Lower lobe of right lung (tissue), 2 donors: ENCODE measurements at places on chromosomes 11 and 22. TPM values are rescaled to one million over a fixed set of nuclear protein-coding genes. Genes with fewer than 3 reads are reported as not detected.

DNA sequence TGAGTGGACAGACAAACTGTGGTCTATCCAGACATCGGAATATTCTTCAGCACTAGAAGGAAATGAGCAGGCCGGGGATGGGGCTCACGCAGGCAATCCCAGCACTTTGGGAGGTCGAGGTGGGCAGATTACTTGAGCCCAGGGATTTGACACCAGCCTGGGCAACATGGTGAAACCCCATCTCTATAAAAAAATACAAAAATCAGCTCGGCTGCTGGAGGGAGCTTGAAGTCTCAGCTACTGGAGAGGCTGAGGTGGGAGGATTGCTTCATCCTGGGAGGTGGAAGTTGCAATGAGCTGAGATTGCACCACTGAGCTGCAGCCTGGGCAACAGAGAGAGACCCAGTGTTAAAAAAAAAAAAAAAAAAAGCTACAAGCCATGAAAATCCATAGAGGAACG is 8.0 kb upstream of the CTSD start:
- peak; percentile 70 for DNase-seq

DNA sequence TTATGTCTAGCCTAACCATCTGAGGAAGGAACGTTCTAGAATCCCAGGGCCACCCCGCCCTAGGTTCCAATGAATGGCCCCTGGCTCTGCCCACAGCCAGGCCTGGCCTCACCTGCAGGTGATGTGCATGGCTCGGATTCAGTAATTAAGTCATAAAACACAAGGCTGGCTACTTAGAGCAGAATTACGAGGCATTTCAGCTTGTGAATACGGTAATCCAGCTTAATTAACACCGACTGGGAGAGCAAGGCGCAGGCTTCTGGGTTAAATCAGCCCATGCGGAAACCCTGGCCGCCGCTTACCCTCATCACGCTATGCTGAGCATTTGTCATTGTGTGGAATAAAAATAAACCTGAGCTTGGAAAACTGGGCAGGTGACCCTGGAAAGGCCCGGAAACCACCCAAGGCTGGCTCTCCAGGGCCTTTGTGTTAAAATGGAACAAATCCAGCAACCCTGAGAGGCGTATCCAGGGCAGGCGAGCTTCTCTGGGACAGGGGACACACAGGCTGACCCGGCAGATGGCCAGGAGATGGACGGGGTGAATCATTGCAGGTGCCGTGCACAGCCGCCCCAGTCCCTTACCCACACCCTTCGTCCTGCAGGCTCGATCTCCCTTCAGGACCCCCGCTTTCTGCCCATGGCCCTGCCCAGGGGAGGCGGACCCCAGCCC is 220.2 kb downstream of the CTTN start:
- DNase-seq: no peak

GRCh38 chr11:12542186-12542935 is 131.9 kb upstream of the TEAD1 start:
- DNase-seq: no peak

DNA sequence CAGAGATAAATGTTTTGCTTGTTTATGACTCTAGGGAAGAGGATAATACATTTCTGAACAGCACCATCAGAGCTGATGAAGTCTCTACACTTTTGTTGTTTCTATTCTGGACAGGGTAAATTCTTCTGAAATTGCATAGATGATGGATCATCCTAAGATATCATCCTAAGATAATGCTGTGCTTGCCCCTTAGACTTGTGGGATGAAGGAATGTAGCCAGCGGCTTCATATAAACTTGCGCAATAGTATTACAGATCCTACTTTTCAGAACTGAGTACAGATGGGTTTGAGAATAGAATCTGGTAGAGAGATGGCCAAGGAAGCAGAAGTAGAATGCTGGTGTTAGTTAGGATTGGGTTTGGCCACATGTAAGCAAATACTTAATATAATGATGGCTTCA is 61.0 kb downstream of the NCAM1 start:
- no peak for DNase-seq

DNA sequence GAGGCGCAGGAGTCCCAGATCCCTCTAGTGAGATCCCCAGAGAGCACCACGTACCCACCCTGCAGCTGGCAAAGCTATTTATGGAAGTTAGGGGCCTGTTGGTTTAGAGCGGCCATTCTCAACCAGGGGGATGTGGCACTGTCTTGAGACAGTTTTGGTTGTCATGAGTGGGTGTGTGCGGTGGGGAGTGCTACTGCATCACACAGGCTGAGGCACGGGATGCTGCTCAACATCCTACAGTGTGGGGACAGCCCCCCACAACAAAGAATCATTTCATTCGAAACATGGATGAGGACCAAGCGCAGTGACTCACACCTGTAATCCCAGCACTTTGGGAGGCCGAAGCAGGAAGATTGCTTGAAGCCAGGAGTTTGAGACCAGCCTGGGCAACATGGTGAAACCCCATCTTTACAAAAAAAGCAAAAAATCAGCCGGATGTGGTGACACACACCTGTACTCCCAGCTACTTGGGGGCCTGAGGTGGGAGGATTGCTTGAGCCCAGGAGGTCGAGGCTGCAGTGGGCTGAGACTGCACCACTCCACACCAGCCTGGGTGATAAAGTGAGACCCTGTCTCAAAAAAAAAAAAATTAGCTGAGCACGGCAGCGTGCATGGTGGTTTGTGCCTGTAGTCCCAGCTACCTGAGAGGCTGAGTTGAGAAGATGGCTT is 28.2 kb downstream of the GGT5 start:
- DNase-seq: no peak

DNA sequence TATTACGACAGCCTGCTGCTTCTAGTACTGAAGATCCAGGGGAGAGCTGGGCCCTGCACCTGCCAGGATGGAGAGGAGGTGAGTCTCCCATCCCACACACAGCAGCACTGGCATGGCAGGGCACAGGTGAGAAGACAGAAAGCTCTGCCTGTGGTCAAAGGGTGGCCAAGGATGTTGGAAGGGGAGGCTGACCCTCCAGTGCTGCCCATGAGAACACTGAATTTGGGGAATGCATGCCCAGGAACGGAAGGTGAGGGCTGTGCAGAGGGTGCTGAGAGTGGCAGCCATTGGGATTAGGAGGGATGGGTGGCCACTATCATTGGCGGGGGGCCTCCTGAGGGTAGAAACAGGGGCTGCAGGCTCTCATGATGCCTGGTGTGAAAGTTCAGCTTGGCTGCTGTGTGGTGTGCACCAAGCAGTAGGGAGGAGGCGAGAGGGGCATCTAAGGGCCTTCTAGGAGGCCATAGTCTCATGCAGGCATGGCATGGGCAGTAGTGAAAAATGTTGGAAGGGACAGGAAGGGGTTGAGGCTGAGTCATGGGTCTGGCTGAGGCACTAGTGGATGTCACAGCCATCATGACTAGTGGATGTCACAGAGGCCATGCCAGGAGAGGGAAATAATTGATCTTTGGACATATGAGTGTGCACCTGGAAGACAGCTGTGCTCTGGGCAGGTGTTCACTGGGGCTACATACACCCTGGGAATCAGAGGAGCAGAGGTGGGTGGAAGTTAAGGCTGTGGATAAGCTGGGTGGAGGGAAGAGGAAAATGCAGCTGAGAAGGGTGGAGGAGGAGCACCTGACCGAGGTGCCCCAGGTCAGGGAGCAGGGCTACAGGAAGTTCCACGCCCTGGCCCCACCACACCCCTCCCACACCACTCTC is 2.5 kb upstream of the LRRC74B start:
- peak; percentile 25 for DNase-seq

GRCh38 chr22:22408731-22409696 is 99.5 kb downstream of the ZNF280B start:
- DNase-seq: no peak

GRCh38 chr11:120517390-120517761 is 5.8 kb downstream of the GRIK4 start:
- DNase-seq: peak; percentile 47

- peak; percentile 45 for DNase-seq
Measured at GRCh38 chr11:117187799-117188481, 9.4 kb downstream of the SIDT2 start.

Gene TSPAN18
- 38.4 TPM for total RNA-seq

DNA sequence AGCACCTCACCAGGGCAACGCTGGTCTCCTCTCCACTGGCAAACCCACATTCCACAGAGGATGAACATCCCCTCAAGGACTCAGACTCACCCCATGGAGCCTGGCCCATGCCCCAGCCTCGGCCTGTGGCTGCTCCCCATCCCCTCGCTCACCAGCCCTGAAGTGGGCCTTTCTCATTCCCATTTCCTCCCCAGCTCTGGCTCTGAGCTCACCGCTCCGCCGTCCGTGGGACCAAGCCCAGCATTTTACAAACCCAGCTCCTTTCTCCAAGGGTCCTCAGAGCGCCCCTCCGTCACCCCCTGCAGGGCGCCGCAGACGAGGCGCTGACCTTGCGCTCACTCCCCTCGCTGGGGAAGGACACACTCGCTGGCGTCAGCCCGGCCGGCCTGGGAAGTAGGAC is 6.9 kb upstream of the IGF2 start:
- DNase-seq: no peak

DNA sequence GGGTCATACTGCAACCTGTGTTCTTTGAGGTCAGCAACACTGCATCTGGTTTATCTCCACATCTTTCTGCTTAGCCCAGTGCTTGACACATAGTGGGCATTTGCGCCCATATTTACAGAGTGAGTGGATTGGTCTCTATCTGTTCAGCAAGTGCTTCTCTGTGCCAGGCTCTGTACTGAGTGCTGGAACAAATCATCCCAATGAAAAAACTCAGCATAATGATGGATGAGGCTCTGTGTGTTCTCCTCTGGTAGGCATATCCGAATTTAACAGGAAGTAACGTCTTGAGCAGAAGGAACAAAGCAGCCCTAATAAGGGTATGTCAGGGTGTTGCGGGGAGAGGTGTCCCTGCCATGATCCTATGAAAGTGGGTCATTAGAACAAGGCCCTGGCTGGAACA is 46.0 kb downstream of the MCM5 start:
- no peak for DNase-seq

DNA sequence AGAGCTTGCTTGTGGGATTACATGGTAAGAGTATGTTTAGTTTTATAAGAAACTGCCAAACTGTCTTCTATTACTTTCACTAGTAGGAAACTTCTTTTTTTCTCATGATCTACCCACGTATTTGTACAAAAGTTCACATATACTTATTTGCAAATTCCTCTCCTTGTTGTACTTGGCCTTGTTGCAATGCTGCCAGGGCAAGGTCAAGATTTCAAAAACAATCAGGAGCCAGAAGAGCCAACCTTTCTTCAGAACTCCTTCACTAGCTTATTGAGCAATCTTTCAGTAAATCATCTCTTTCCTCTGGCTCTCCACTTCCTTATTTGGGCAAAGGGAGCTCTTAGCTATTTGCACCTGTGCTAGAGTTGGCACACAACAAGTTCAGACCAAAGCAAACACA is 9.7 kb downstream of the SRSF8 start:
- no peak for DNase-seq

Gene MS4A4E
- total RNA-seq: 2.7 TPM

Gene HMOX1
- total RNA-seq: 68.3 TPM

Gene SCGB2A2
- not detected for total RNA-seq

GRCh38 chr11:47443817-47444216 is 5.1 kb downstream of the RAPSN start:
- no peak for DNase-seq

- DNase-seq: peak; percentile 90
Measured at GRCh38 chr22:21567456-21568346, at the start of gene UBE2L3. TSS of gene UBE2L3 (plus strand) at chr22:21567714. CDS start at chr22:21567745, 31 bp downstream.

Gene ELMOD1
- total RNA-seq: 1.8 TPM

Gene CCDC90B
- 30.0 TPM for total RNA-seq

DNA sequence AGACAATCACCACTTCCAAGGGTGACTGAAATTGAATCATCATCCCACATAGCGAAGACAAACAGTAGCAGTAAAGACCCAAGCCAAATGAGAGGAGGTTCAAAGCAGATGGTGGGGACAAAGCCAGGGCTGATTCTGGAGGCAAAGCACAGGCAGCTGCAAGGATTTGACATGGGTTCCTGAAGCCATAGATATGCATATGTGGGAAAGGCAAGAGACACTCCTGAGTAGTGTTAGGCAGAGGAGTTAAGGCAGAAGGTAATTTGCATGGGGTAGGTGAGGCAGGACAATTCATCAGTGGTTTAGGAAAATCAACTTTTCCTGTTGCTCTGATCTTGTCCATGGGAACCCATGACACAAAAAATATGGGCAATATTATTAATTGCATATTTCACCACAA is 462.8 kb downstream of the FAM181B start:
- no peak for DNase-seq

Gene ELFN2
- total RNA-seq: 0.89 TPM

DNA sequence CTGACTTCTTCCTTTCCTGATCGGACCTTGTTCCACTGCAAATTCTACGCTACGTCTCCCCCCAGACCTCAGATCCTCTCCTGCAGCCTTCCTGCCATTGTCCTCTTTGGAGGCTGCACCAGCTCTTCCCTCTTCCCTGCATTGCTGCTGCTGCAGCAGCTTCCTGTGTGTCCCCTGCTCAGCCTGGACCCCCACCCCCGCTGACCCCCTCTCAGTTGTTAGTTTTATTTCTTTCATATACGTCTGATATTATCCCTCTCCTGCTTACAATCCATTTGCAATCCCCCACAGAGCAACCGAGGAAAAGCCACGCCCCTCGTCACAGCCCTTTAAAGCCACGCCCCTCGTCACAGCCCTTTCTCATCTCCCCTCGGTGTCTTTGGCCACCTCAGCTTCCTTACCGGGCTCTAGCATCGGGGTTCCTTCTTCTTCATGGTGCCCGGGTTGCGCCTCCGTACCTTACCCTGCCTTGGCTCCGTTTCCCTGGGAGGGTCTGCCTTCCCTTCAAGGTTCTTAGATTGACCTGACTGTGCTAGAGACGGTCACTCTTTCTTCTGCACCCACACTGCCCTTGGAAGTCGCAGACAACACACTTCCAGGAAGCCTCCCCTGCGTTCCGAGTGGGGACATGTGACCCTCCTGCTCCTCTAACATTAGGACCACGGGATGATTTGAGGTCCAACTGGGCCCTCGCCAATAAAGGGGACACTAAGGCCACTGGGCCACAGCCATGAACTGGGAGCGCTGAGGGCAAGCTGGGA is 4.8 kb downstream of the MRGPRG start:
- peak; percentile 27 for DNase-seq

- DNase-seq: no peak
Measured at GRCh38 chr22:27877501-27877900, 41.6 kb downstream of the PITPNB start.

- DNase-seq: no peak
Measured at GRCh38 chr11:115743719-115744118, 239.5 kb upstream of the CADM1 start.

Gene SYT9
- total RNA-seq: 0.18 TPM

Gene LDHAL6A
- not detected for total RNA-seq

GRCh38 chr11:34599406-34599945 is 21.4 kb upstream of the EHF start:
- DNase-seq: no peak

GRCh38 chr11:96303064-96303463 is 39.9 kb downstream of the MAML2 start:
- no peak for DNase-seq

GRCh38 chr22:36563898-36564297 is 34.9 kb upstream of the EIF3D start:
- no peak for DNase-seq

Gene PHF21B
- not detected for total RNA-seq
